ENCODE measurements at places on chromosomes 11 and 22. TPM values are rescaled to one million over a fixed set of nuclear protein-coding genes. Genes with fewer than 3 reads are reported as not detected.

SCGB2A2 gene
- total RNA-seq = not detected

DGCR6 gene
- total RNA-seq = 4.2 TPM

RBMXL2 gene
- total RNA-seq = not detected

GRM5 gene
- total RNA-seq = 0.03 TPM

- no peak for DNase-seq
These were observed 67.4 kb upstream of the B3GAT1 start for GRCh38 chr11:134479206-134480135.

DNA sequence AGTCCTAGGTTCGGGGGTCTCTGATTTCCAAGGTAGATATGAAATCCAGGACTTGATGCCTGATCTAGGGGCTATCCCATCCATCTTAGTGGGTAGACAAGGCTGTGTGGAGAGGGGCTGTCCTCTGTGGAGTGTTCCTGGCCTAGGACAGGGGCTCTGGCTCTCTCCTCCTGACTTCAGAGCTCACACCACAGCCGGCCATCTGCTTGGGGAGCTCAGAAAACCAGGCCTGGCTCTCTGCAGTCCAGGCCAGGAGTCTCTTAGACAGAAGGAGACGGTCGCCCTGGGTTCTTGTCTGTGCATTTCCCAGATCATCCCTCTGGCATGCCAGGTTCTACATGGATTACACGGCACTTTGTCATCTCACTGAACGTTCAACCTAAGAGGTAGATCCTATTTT, 17.9 kb downstream of the TUB start:
- no peak for DNase-seq

DNA sequence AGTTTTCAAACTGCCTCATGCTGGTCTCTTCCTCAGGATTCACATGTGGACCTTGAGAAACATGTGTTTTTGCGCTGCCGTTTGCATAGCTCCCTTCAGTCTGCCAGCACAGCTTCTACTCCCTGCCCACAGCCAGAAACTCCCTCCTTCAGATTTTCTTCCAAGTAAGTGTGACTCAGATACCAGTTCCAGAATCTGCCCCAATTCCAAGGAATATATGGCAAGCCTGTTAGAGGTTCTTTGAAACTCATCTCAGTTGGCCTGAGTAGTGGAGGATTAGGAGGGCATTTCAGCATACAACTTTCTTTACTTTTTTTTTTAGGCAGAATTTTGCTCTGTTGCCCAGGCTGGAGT, 67.1 kb downstream of the SNX19 start:
- no peak for DNase-seq

DNA sequence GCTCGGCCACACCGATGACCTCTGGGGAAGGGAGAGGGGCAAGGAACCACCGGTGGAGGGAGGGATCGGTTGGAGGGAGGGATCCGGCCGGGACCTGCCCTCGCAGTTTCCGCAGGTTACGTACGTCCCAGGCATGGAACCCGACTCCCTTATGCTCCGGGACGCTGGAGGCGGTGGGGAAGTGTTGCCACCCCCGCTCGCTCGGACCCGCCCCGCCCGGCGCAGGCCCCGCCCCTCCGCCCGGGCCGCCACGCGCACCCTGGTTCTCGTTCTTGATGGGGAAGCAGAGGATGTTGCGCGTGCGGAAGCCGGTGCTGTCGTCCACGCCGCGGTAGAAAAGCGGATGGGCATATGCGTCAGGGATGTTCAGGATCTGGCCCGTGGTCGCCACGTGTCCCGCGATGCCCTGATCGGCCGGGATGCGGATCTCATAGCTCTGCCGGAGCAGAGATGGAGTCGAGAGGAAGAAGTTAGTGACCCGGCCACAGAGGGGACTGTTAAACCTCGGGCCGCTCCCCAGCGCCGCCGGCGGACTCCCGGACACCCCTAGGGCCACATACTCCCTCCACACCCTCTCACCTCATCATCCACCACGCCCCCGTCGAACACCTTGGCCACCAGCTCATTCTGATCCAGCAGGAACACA, 89.8 kb downstream of the PDE2A start:
- DNase-seq = peak; percentile 69

- no peak for DNase-seq
These were observed 370.6 kb upstream of the MPPED2 start for GRCh38 chr11:30956751-30957150.

- DNase-seq = no peak
These were observed 77.3 kb downstream of the ARHGEF12 start for GRCh38 chr11:120413480-120413879.

DNA sequence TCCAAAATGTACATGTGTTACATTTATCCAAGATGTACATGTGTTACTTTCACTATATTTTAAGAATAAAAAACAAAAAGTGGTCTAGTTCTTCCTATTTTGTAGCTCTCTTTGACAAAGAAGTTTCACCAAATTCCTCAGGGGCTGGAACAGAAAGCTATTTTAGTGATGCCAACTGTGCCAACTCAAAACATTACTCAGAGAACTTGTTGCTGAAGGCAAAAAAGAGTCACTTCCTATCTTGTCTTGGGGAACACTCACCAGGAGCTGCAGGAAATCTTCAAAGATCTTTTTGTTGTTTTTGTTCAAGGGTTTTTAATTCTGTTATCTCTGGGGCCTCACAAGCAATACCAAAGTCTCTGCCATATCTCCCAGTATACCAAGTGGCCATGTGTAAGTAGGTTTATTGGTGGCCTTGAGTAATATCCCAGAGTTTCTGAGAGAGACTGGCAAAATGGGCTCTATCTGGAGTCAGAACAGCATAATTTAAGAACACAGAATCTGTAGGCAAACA, 13.6 kb upstream of the EED start:
- DNase-seq = no peak

- DNase-seq = no peak
These were observed 3.1 kb upstream of the ADORA2A start for GRCh38 chr22:24424001-24424900.

- DNase-seq = no peak
These were observed 73.0 kb upstream of the APOA1 start for GRCh38 chr11:116910378-116910777.

Data from left cardiac atrium (tissue), 4 donors.